Neural progenitor cell (in vitro differentiated cells): ENCODE measurements at places on chromosomes 11 and 22.

- no peak for DNase-seq
These were observed 5.4 kb upstream of the CSDC2 start for GRCh38 chr22:41555325-41555982.

DNA sequence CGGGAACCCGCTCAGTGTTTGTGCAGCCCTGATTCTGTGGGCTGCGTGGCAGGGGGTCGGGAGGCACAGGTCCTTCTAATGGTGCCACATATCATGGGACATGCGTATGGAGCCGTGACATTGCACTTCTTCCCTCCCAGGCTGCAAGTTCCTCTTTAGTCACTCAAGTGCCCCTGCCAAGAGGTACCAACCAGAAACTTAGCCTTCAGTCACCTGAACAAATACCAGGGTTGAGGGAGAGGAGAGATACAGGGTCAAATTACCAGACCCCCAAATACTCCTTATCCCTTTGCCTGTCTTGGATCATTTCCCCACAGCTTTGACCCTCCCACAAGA lies 209.1 kb downstream of the BUD13 start:
- no peak for DNase-seq

GRCh38 chr22:28978158-28978557 lies 83.5 kb downstream of the C22orf31 start:
- no peak for DNase-seq

DNA sequence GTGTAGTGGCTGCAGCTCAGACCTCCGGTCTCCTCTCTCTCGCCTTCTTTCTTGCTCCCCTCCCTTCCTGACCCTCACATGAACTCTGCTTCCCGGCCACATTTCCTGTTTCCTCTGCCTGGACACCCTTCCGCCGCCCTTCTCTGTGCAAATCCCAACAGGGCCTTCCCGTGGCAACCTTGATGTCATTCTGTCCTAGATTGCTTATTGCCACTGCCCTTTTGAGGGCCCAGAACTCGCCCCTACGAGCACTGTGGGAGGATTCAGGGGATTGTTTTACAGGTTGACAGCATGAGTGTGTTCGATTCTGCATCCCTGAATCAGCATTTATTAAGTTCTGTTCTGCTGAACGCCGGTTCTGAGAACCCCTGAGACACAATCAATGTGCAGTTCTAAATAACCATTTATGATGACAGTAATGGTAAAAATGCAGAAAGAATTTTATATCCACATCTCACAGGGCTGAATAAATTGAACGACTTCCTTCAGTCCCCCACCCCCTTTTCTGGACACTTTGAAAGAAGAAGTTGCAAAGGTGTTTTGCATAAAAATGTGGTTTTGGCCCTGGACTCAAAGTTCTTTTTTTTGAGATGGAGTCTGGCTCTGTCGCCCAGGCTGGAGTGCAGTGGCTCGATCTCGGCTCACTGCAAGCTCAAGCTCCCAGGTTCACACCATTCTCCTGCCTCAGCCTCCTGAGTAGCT lies 6.4 kb downstream of the BATF2 start:
- no peak for DNase-seq

DNA sequence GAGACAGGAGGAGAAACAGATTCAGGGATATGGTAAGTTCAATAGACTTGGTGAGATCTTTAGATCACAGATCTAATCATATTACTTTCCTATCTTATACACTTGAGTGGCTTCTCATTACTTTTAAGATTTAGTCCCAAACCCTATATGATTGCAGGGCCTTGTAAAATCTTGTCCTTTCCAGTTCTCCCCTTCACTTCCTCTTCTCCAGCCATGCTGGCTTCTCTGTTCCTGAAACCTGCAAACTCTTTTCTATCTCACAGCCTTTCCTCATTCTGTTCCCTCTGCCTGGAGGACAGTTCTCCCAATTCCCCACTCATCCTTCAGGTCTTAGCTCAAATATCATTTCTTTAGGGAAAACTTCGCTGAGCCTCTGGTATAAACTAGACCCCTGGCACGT lies 65.9 kb upstream of the BIRC3 start:
- DNase-seq = no peak

- no peak for DNase-seq
These were observed 30.1 kb upstream of the CECR2 start for GRCh38 chr22:17339095-17339693.

GRCh38 chr11:76620489-76620888 lies 50.1 kb downstream of the LRRC32 start:
- no peak for DNase-seq

DNA sequence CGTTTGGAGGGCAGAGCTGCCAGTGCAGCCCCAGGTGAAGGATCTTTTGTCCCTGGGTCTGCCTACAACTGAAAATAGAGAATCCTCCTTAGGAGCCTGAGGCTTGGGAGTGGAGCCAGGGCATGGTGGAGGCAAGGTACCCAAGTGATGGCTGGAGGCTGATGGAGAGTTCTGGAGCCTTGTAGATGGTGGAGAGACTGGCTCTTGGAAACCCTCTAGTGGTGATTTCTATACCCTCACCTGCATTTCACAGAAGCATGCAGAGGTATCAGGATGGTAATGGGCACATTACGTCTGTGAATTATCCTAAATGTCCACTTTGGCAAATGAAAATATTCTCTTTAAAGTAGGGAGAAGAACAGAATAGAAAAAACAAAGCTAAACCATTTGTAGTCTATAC lies 44.4 kb downstream of the INSC start:
- peak; percentile 38 for DNase-seq

- peak; percentile 38 for DNase-seq
These were observed 47.1 kb downstream of the MYH9 start for GRCh38 chr22:36340621-36341020.

- no peak for DNase-seq
These were observed 86.8 kb downstream of the SLC1A2 start for GRCh38 chr11:35332524-35332923.

- no peak for DNase-seq
These were observed 74.5 kb downstream of the FAM76B start for GRCh38 chr11:95714843-95715776.

- DNase-seq = peak; percentile 85
These were observed 1.7 kb downstream of the SEZ6L start for GRCh38 chr22:26170795-26171580.

- no peak for DNase-seq
These were observed 38.4 kb upstream of the EMID1 start for GRCh38 chr22:29167032-29167911.

DNA sequence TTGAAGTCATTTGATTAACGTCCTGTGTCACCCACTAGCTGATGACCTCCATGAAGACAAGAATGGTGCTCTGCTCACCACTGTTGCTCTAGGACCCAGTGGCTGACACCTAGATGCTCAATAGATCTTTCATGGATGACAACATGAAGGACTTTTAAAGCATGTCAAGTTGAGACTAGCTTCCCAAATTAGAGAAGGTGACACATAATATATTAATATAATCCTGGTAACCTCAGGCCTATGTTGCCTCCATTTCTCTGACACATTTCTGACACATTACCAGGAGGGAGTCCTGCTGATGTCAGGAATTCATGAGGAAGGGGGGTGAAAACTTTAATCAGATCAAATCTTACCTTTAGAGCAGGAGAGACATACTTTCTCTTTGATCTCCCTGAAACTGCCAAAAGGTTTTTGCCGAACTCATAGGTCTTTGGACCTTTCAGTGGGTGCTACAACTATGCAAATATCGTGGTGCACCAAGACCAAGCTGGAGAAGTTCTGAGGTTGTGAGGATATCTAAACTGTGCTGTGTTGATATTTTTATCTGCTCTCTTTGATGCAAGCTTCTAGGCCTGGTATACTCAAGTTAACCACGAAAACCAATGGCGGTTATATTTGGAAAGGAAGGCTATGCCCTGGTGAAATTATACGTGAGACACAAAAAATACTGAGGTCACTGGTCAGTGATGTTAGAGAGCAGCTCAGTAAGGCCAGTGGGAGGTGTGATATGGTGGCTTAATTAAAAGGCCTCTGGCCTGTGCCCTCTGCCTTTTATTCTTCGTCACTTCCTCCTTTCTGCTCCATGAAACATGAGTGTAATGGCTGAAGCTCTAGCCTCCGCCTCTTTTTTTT lies 13.2 kb upstream of the AMPD3 start:
- no peak for DNase-seq

DNA sequence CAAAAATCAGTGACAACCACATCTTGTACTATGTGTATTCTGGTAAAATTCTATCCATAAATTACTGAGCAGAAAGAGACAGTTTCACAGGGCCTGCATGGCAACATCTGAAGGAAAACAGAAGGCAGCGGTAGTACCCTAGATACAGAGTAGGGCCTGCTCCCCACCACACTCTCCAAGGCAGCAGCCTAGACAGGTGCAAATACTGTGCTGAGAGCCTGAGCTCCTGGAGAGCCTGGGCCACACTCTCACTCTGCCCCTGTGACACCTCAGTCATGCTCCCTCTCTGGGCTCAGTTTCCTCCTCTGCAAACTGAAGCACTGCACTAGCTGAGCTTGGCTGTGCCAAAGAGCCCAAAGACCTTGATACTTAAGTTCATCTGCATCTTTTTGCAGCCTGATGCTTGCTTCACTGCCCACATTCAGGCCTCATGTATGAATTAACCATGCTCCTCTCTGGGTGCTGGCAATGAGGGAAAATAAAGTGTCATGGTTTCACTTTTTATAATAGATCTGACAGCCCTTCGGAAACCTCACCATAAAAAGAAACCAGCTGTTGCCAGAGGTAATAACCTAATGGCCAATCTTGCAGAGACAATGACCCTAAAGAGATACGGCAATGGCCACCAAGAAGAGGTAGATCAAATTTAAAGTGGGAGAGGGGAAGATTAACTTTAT lies 104.7 kb downstream of the PLEKHA7 start:
- no peak for DNase-seq
